Stimulated activated CD4-positive, alpha-beta T cell treated with anti-CD3 and anti-CD28 coated beads, Interleukin-2, amount 100 ng/mL, for 48 hours (primary cell): ENCODE measurements at places on chromosomes 4 and X.

GRCh38 chr4:186137196-186137794 is 32.8 kb downstream of the FAM149A start:
- no peak for DNase-seq

DNA sequence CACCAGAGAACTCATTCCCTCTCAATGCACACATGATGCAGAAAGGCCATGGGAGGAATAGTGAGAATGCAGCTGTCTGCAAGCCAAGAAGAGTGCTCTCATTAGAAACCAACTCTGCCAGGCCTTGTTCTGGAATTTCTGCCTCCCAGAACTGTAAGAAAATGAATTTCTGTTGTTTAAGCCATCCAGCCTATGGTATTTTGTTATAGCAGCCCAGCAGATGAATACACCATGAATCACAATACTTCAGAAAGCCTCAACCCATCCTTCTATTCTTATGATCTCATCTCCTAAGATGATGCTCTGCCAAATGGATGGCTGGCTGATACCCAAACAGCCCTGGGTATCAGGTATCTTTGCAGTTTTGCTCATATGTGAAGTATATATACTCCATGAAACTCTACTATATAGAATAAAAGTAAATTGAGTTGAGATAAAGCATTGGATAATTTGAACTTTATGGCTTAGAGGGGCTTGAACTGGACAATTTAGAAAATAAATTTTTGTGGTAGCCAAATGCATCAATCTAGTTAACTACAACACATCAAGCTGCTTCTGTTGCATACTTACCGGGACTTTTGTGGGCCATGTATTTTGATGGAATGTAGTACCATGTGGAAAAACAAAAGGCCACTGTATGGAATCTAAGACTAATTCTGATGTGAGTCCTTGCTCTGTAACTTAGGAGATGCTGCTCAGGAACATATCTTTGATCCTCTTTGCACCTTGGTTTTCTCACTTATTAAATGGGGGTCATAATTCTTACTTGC is 245.9 kb downstream of the HS3ST1 start:
- no peak for DNase-seq

DNA sequence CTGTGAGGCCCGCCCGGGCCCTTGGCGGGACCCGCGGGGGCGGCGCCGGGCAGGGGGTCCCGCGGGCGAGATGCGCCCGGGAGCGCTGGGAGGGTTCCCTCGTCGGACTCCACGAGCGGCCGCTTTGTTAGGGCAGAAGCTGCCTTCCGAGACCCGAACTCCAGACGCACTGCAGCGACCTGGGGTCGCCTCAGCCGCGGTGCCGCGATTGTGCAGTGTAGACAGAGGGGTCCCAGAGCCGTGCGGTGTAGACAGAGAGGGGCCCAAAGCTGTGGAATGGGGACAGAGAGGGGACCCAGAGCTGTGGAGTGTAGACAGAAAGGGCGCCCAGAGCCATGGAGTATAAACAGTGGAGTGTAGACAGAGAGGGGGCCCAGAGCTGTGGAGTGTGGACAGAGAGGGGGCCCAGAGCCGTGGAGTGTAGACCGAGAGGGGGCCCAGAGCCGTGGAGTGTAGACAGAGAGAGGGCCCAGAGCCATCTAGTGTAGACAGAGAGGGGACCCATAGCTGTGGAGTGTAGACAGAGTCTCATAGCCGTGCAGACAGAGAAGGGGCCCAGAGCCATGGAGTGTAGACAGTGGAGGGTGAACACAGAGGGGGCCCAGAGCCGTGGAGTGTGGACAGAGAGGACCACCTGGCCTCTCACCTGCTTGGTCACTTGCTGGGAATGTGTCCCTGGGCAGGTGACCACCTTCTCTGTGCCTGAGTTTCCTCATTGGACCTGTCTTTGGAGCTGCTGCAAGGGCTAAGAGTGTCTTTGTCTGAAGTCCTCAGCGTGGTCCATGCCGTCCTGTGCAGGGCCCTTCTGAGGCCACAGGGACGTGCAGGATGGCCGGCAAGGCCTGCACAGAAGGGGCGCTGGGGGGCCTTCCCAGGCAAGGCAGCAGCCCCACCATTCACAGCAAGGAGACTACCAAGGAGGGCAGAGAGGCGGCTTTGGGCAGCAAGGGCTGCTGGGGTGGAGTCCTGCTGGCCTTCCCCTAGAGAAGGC is 875 bp downstream of the RGS12 start:
- DNase-seq = no peak

DNA sequence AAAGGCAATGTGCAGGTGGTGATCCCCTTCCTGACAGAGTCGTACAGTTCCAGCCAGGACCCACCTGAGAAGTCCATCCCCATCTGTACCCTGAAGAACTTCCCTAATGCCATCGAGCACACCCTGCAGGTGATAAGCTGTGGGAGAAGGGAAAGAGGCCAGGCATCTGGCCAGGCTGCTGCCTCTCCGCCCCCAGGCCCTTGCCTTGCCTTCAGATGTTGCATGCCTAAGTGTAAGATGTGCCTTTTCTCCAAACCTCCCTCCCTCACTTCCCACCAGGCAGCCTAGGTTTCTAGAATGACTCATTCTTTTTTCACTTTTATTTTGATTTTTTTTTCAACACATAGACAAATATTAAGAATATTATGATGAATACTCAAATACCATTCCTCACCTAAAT is 12.2 kb upstream of the CDK16 start:
- DNase-seq = no peak

- DNase-seq = no peak
Measured at GRCh38 chr4:45778514-45778913, 345.3 kb downstream of the GABRG1 start.

GRCh38 chr4:155944516-155944915 is 9.2 kb downstream of the CTSO start:
- DNase-seq = no peak

GRCh38 chr4:39526765-39527295 is 409 bp downstream of the UGDH start:
- no peak for DNase-seq

DNA sequence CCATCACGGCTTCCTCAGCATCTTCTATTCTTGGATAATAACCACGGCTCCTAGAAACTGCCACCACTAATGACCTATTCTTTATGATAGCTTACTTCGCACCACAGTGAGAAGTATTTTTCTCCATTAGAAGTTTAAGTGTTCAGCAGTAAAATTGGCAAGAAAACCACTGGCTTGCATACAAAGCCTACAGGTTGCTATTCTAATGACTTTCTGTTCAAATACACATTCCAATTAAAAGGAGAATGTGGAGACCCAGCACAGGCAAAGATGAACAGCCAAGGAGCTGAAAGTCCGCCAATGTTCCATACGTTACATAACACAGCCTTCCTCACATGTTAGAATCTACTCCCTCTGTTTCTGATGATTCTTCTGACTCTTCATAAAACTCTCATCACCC is 875.0 kb upstream of the PRKX start:
- no peak for DNase-seq

- DNase-seq = no peak
Measured at GRCh38 chr4:118225511-118225910, 127.3 kb downstream of the PRSS12 start.

DNA sequence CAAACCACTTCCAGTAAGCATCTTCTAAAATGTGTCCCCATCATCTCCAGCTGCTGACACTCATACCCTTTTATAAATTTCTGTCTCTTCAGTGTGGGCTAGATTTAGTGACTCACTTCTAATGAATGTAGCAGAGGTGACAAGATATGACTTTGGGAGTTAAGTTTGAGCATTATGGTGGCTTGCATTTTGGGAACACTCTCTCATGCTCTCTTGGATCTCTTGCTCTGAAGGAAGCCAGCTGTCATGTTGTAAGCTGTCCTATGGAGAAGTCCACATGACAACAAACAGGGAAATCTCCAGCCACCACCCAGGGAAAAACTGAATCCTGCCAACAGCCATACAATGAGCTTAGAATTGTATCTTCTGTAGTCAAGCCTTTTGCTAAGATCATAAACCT is 691.3 kb upstream of the PCDH7 start:
- no peak for DNase-seq

- DNase-seq = no peak
Measured at GRCh38 chr4:166518776-166519175, 645.7 kb downstream of the TLL1 start.

DNA sequence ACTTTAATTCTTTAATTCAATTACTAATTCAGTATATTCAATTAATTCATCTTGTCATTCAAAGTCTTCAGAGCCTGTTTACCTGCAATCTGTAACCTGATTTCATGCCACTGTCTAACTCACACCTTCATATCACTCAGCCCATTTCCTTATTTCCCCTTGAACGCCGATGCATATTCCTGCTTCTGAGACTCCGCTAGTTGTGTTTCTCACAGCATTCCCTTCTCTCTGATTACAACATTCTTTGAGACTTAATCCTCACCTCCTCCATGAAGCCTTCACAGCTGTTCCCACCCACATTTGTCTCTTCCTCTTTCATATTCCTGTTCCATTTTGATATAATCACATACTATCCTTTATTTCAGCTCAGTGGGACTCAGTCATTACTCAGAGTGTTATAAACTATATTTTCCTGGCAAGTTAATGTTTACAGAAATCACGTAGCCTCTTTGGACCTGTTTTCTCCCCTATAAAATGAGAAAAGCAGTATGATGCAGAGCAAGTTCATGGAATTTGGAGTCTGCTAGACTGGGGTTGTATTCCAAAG is 69.0 kb downstream of the MAP9 start:
- DNase-seq = no peak

DNA sequence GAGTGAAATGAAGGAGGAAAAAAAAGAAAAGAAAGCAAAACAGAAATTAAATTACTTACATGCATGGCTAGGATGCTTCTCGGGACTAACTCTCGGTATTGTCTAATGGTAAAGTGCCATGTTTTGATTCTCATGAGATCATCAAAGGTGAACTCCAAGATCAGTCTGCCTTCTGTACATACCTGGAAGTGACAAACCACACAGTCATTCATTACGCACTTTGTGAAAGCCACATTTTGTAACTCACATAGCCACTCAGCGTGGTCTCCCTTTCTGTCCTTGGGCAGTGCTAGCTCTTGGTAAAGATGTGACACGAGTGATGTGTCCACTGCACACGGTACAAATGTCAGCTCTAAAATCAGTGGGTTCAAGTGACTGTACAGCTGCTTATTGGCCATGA is 309.8 kb downstream of the LDB2 start:
- no peak for DNase-seq

GRCh38 chr4:28350485-28350884 is 1489.8 kb downstream of the STIM2 start:
- DNase-seq = no peak

- no peak for DNase-seq
Measured at GRCh38 chr4:5212255-5213013, 161.2 kb downstream of the STK32B start.
